ENCODE measurements at places on chromosomes 3 and 15. TPM values are rescaled to one million over a fixed set of nuclear protein-coding genes. Genes with fewer than 3 reads are reported as not detected.

Gene CELF6
- total RNA-seq, result 6.0 TPM

Gene GOLGA6D
- not detected for total RNA-seq

Gene ITIH4
- total RNA-seq, result 7.6 TPM

Gene EFL1
- total RNA-seq, result 5.3 TPM

Gene CHRD
- total RNA-seq, result 29.1 TPM

Gene SLC24A5
- total RNA-seq, result 0.20 TPM

Gene GOLGA8G
- total RNA-seq, result not detected

Gene HCLS1
- 99.3 TPM for total RNA-seq

Gene ST8SIA2
- not detected for total RNA-seq

Gene IMPG2
- 0.22 TPM for total RNA-seq

Gene NXPE3
- total RNA-seq, result 19.4 TPM

Gene MME
- 47.7 TPM for total RNA-seq

DNA sequence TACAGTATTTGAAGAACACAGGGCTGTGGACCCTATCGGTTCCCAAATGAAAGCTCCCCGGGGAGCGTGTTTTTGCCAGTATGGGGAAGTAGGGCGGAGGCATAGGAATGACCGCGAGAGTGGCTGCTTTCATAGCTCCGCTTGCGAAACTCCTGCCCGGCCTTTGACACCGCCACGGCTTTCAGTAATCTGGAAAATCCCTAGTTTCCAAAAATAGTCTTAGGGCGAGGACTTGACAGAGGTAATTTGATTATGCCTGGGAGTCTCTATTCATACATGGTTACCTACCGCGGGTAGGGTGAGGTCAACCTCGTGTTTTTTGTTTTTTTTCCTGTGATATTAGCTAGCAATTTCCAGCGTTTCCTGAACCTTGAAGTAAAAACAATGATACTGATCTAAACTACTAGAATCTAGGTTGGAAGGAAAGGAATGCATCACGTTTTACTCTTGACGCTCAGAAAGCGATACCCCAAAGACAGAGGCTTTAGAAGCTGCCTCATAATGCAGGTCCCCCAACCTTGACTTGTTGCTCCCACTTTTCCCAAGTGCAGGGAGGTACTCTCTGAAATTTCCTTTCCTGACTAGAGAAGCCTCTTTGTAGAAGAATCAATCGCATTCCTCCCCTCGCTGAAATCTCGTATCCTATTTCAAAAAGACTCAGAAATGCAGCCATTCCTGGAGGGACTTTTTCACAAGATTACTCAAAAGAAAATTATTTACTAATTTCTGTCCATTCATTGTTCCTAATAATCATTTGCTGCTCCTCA is 894 bp upstream of the CCNL1 start:
- DNase-seq, result peak; percentile 93
- H3K4me1 ChIP-seq, result peaks cover 42% of the 10 kb centered on the region
- peak overlapping the region; percentile 66 for H3K4me3 ChIP-seq

DNA sequence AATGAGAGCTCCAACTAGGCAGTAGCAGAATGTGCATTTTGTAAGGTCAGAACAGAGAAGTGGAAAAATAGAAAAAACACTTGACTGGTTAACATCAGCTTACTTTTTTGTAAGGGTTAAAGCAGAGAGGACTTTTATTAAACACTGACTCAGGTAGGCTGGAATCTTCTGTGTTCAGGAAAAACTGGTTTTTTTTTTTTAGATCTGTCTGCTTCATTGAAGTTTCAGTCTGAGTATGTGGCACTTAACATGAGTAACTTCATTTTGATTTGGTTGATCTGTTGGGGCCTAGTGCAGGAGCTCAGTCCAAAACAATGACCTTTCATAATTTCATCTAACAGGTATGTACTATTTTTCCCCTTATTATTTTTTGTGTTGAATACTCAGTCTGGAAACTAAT is 141.1 kb downstream of the DOCK3 start:
- H3K27ac ChIP-seq, result no peak overlapping the region
- H3K36me3 ChIP-seq, result no peaks in the 10 kb centered on the region
- no peaks in the 10 kb centered on the region for H3K27me3 ChIP-seq
- no peak overlapping the region for H3K4me3 ChIP-seq

- H3K4me1 ChIP-seq, result peaks cover 40% of the 10 kb centered on the region
- H3K4me3 ChIP-seq, result peak within 1 kb of the TSS; percentile 94
- DNase-seq, result peak; percentile 42
Measured at GRCh38 chr15:38252481-38253350, at the start of gene SPRED1. Gene SPRED1 (plus strand): TSS chr15:38252836. CDS start chr15:38253186, 350 bp downstream.

- H3K27me3 ChIP-seq, result no peaks in the 10 kb centered on the region
- no peaks in the 10 kb centered on the region for H3K4me1 ChIP-seq
- no peak overlapping the region for H3K4me3 ChIP-seq
Measured at GRCh38 chr3:12891985-12892839, 50.8 kb upstream of the RPL32 start.

DNA sequence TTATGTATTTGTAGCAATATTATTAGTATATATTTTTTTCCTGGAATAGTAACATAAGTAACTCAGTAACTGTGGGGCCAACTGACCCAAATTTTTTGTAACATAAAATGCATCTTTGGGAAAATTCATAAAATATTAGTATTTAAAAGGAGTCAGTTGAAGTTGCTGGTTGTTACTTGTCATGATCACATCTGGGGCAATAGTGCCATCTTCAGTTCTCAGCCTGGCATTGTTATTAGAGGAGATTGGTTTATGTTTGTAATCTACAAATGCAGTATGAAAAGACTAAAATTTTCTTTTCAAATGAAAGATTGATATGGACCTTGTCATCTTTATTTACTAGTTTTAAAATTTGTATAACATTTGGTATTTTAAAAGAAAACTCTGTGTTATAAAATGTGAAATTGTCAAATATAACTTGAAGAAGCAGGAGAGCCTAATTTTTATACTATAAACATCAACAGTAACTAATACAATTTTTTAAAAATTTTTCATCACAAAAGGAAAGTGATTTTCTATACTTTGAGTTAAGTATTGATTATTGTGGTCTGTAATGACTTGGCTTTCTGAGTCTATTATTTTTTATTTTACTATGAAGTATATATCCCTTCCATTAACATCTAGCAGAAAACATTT is 38.8 kb upstream of the MLF1 start:
- no peaks in the 10 kb centered on the region for H3K27me3 ChIP-seq
- H3K4me3 ChIP-seq, result no peak overlapping the region
- H3K4me1 ChIP-seq, result no peaks in the 10 kb centered on the region
- no peaks in the 10 kb centered on the region for H3K36me3 ChIP-seq
- no peak for DNase-seq
- no peak overlapping the region for H3K27ac ChIP-seq

- no peaks in the 10 kb centered on the region for H3K27me3 ChIP-seq
- H3K4me3 ChIP-seq, result no peak overlapping the region
- peaks cover 6% of the 10 kb centered on the region for H3K4me1 ChIP-seq
- DNase-seq, result peak; percentile 62
- no peaks in the 10 kb centered on the region for H3K36me3 ChIP-seq
Measured at GRCh38 chr3:187165144-187165543, 25.8 kb upstream of the RPL39L start.

GRCh38 chr3:147413686-147414389 is 4.7 kb downstream of the ZIC1 start:
- H3K4me3 ChIP-seq, result peak overlapping the region; percentile 5
- no peak overlapping the region for H3K27ac ChIP-seq
- peaks cover 99% of the 10 kb centered on the region for H3K27me3 ChIP-seq
- DNase-seq, result no peak
- no peaks in the 10 kb centered on the region for H3K36me3 ChIP-seq

- peaks cover 4% of the 10 kb centered on the region for H3K36me3 ChIP-seq
- H3K27ac ChIP-seq, result no peak overlapping the region
- H3K27me3 ChIP-seq, result no peaks in the 10 kb centered on the region
- H3K4me1 ChIP-seq, result peaks cover 6% of the 10 kb centered on the region
- DNase-seq, result no peak
Measured at GRCh38 chr3:123668906-123669305, 84.1 kb upstream of the HACD2 start.

DNA sequence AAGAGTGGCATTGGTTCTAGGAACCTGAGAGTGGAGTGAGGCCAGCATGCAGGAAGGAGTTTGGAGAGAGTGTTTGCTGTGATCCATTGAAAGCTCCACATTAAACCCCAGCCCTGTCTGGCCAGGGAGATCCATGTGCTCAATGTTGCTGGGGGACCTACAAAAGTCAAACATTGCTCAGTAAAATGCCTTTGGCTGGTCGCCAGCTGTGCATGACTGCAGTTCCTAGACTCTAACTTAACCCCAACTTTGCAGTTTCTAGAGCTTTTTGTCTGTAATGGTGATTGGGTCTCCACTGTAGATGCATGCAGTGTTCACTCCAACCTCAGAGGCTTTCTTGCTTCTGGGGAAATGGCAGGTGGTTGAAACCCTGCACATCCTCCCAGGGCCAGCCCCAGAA is 99.7 kb upstream of the ABHD17C start:
- H3K27ac ChIP-seq, result no peak overlapping the region
- no peak overlapping the region for H3K4me3 ChIP-seq
- H3K36me3 ChIP-seq, result no peaks in the 10 kb centered on the region
- DNase-seq, result no peak
- no peaks in the 10 kb centered on the region for H3K4me1 ChIP-seq

- H3K4me3 ChIP-seq, result no peak overlapping the region
- no peaks in the 10 kb centered on the region for H3K4me1 ChIP-seq
- H3K27me3 ChIP-seq, result no peaks in the 10 kb centered on the region
- no peaks in the 10 kb centered on the region for H3K36me3 ChIP-seq
- DNase-seq, result no peak
Measured at GRCh38 chr15:80906159-80906766, 83.4 kb downstream of the MESD start.

GRCh38 chr3:50806806-50807205 is 132.1 kb downstream of the DOCK3 start:
- no peaks in the 10 kb centered on the region for H3K36me3 ChIP-seq
- no peak for DNase-seq
- no peaks in the 10 kb centered on the region for H3K27me3 ChIP-seq
- H3K27ac ChIP-seq, result no peak overlapping the region

DNA sequence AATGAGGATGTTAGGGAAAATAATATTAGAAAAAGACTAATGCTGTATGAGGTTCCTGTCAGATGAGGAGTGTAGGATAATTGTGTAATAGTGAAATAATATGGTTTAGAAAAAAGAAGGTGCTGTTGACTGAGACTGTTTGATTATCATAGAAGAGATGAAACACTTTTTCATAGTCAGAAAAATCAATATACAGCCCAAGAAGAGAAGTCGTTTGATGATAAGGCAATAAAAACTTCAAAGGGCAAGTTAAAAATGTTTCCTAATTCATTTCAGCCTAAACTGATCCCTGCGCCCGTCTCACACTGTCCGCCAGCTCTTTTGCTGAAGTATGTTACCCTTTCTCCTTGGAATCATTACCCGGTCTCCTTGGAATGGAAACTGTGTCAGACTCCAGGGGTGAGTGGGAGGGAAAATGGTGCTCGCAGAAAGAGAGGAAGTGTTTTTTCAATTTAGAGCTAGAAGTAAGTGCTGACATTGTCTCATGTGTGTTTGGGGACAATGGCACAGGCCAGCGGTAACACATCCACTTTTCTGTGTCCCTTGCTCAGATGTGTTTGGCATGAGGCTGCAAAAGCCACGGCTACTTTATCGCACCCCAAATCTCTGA is 23.6 kb downstream of the DUT start:
- no peaks in the 10 kb centered on the region for H3K36me3 ChIP-seq
- no peaks in the 10 kb centered on the region for H3K4me1 ChIP-seq
- no peak for DNase-seq

DNA sequence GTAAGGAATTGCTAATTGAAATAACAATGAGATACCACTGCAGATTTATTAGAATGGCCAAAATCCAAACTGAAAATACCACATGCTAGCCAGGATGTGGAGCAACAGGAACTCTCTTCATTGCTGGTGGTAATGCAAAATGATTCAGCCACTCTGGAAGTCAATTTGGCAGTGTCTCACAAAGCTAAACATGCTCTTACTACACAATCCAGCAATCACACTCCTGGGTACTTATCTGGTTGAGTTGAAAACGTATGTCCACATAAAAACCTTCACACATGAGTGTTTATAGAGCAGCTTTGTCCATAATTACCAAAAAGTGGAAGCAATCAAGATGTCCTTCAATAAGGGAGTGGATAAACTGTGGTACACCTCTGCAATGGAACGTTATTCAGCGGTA is 113.3 kb downstream of the SMAD6 start:
- H3K4me1 ChIP-seq, result peaks cover under 1% of the 10 kb centered on the region
- no peaks in the 10 kb centered on the region for H3K36me3 ChIP-seq
- H3K4me3 ChIP-seq, result no peak overlapping the region
- H3K27ac ChIP-seq, result no peak overlapping the region

DNA sequence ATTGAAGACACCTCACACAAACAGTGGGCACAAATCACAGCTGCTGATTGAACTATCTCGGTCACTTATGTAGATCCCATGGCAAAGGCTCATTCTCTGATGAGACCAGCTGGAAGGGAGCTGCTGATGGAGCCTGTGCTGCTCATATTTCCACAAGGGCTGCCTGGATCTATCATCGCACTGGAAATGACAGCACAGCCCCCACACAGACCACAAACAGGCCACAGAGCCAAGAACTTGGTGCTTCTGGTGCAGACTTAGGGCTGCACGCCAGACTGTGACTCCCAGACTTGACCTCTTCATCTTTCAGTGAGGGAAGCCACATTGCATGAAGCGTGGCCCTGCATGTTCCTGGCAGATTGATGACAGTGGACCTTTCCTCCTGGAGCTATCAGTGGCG is 197.6 kb downstream of the MINAR1 start:
- no peaks in the 10 kb centered on the region for H3K4me1 ChIP-seq
- H3K4me3 ChIP-seq, result no peak overlapping the region
- H3K36me3 ChIP-seq, result no peaks in the 10 kb centered on the region

GRCh38 chr3:14788644-14789043 is 30.1 kb upstream of the FGD5 start:
- peaks cover under 1% of the 10 kb centered on the region for H3K4me1 ChIP-seq
- no peak for DNase-seq
- no peaks in the 10 kb centered on the region for H3K36me3 ChIP-seq
- no peaks in the 10 kb centered on the region for H3K27me3 ChIP-seq

GRCh38 chr3:101984356-101984755 is 135.0 kb downstream of the NFKBIZ start:
- H3K36me3 ChIP-seq, result no peaks in the 10 kb centered on the region
- no peak overlapping the region for H3K4me3 ChIP-seq
- H3K4me1 ChIP-seq, result no peaks in the 10 kb centered on the region
- H3K27ac ChIP-seq, result no peak overlapping the region

DNA sequence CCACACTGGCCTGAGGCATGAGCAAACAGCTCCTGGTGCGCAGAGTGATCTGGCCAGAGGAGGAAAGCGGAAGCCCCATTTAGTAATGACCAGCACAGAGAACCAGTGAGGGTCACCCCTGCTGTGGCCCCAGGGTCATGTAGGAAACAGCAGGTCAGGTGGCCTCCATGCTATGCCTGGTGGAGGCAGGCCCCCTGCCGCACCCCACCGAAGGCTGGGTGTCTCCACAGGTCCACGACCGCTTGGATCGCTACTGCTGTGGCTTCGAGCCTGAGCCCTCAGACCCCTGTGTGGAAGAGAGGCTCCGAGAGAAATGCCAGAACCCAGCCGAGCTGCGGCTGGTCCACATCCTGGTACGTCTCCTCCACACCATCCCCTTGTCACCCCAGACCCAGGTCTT is 52.6 kb downstream of the POMGNT2 start:
- H3K36me3 ChIP-seq, result peaks cover 50% of the 10 kb centered on the region
- H3K4me1 ChIP-seq, result no peaks in the 10 kb centered on the region
- no peak overlapping the region for H3K4me3 ChIP-seq
- no peaks in the 10 kb centered on the region for H3K27me3 ChIP-seq
- peak; percentile 0 for DNase-seq

- no peak for DNase-seq
- no peaks in the 10 kb centered on the region for H3K27me3 ChIP-seq
- no peak overlapping the region for H3K27ac ChIP-seq
- H3K36me3 ChIP-seq, result no peaks in the 10 kb centered on the region
Measured at GRCh38 chr3:72346526-72346926, 501.7 kb downstream of the SHQ1 start.

GRCh38 chr3:107816107-107816506 is 274.7 kb downstream of the CD47 start:
- no peak overlapping the region for H3K4me3 ChIP-seq
- DNase-seq, result no peak
- no peak overlapping the region for H3K27ac ChIP-seq
- no peaks in the 10 kb centered on the region for H3K36me3 ChIP-seq
- H3K27me3 ChIP-seq, result no peaks in the 10 kb centered on the region
- H3K4me1 ChIP-seq, result peaks cover 24% of the 10 kb centered on the region
